IPS DF 6.9 (cell line): ENCODE measurements at places on chromosomes 13 and 19.

DNA sequence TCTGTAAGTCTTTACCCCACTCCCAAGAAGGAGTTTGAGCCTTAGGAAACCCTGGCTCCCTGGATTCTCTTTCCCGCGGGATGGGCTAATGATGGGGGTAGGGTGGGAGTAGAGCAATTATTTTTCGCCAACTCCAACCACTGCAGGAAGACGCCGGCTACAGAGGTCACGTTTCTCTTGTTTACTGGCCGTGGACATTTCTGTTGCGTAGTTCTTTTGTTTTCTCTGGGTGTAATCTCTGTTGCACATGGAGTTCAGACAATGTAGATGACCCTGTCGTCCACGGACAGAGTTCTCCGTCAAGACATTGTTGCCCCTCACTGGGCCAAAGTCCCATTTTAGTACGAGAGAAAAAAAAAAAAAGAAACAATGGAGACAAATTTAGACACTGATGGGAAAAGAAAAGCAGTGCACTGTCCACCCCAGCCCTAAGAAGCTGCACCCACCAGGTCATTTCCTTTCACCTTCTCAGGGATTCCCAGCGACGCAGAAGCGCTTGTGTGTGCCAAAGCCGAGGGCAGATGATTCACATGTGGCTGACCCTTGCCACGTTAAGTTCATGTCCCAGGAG is 133.9 kb upstream of the ARGLU1 start:
- no peak for DNase-seq

DNA sequence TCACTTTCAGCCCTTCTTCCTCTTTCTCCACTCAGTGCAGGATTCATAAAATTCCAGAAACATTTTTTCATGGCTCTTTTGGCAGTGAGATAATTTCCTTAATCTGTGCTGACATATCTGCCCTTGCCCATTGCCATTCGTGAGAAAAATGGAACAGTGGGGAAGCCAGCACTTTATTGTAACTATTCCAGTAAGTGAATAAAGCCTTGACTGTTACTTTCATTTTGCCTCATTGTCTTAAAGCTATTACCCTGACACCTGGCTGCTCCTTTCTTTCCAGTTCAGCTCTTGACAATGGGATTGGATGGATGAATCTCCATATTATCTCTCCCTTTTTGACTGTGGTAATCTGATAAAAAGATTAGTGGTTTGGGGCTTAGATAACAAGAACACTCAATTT is 1068.1 kb upstream of the PCDH20 start:
- DNase-seq: no peak

DNA sequence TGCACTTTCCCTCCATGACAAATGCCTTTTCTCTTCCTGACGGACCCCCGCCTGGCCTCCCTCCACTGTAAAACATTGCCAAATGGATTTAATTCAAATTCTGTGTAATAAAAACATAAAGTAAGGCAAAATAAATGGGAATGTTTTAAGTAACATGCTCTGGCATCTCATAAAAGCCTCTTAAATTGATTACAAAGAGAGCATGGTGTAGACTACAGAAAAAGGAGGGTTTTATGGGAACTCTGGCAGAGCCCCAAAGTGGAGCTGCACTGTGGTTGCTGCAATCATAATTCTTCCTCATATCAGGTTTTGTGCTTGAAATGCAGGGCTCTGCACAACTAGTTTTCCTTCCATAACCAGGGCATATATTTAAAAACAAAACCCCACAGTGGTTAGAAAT is 44.3 kb upstream of the SIAH3 start:
- DNase-seq: no peak

- DNase-seq: no peak
Observed at GRCh38 chr13:29756506-29756905, 93.9 kb downstream of the UBL3 start.

- DNase-seq: no peak
Observed at GRCh38 chr13:79915114-79915811, 425.7 kb downstream of the SPRY2 start.
